ENCODE measurements at places on chromosomes 3 and 15. TPM values are rescaled to one million over a fixed set of nuclear protein-coding genes. Genes with fewer than 3 reads are reported as not detected.

GRCh38 chr3:144221761-144222160 lies 250.1 kb downstream of the DIPK2A start:
- no peak for DNase-seq

DNA sequence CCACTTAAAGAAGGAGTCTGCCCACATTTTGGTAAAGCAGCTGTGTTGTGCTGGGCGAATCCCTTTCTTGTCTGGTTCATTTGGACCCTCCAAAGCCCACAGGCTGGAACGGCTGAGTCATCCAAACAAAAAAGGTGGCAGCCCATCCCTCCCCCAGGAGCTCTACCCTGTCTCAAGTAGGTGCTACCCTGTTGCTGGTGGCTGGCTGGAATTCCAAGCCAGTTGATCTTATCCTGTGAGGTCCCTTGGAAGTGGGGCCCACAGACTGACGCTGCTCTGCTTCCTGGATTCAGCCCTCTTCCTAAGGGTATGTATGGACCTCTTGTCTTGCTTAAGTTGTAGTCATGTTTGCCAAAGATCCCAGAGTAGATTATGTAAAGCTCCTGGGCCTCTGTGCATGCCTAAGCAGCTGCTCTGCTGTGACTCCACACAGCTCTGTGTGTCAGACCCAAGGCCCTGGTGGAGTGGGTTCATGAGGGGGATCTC lies 44.5 kb downstream of the CCR1 start:
- no peak for DNase-seq

GRCh38 chr3:19147905-19148767 lies at the start of gene KCNH8:
TSS of gene KCNH8 (plus strand) at chr3:19148510. CDS start at chr3:19148720, 210 bp downstream.
- no peak for DNase-seq

DNA sequence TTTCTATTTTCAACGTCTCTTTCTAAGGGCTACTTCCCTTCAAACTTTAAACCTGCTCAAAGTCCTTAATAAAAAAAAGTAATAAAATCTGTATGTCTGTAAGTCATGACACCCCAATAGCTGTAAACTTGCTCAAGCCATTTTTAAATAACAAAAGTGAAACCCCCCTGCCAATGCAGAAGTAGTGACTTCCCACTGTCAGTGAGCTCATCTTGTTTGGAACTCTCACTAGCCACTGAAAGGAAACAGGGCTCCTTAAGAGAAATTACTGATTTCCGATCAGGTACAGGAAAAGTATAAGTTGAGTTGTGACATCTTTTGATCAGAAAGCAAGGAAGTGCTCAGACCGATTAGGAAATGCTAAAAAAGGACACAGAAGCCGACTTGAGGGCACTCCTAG lies 27.6 kb upstream of the GPR171 start:
- DNase-seq: no peak

GPR87 gene
- total RNA-seq: 3.3 TPM

GRCh38 chr3:45936261-45936660 lies 7.0 kb upstream of the CXCR6 start:
- no peak for DNase-seq

DNA sequence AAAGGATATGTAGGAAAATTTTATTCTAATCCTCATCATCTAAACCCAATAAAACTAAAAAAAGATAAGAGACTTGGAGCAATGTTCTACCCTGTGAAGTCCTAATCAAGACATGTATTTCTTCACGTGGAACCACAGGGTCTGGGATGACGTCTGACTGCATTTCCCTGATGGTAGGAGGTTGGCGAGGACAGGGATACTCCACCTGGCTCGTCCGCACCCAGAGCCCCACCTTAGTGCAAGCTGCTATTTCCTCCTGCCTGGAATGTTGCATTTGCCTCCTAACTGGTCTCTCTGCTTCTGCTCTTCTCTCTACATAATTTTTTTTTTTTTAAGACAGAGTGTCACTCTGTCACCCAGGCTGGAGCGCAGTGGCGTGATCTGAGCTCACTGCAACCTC lies 57.7 kb upstream of the RASGRP1 start:
- no peak for DNase-seq

DNA sequence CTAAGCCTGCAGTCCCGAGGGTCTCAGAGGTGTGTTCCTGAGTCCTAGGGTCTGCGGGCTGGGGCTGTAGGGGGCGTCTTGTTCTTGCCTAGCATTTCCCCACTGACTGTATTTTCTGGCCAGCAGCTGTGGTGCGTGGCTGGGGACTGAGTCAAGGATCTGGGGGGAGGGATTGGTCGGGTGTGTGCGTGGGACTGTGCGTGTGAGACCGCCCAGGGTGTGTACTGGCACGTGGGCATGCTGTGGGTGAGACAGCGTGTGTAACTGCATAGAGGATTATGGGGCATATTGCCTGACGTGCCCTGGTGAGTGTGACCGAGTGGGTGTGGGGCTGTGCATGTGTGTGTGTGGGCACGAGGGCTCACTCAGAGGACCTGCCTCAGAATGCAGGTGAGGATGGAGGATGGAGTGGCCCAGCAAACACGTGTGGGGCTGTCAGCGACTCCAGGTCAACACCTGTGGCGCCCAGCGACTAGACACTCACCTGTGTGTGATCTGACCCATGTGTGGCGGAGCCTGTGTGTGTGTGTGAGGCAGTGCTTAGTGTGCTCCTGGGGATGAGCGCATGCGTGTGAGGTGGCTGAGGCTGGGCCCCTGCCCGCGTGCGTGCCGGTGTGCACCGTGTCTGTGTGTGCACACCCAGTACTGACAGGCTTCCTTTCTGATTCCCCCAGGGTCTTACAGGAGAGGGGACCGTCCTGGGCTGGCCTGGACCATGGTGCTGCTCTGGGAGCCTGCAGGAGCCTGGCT lies 20.9 kb downstream of the FBLN2 start:
- DNase-seq: no peak

GRCh38 chr3:17456046-17456445 lies 286.4 kb downstream of the TBC1D5 start:
- DNase-seq: no peak

KBTBD13 gene
- not detected for total RNA-seq

CCDC191 gene
- 0.53 TPM for total RNA-seq

CAMK1 gene
- 15.7 TPM for total RNA-seq

- no peak for DNase-seq
Observed at GRCh38 chr3:42884324-42884723, 8.6 kb upstream of the CYP8B1 start.

GRCh38 chr15:34609102-34610057 lies 25.9 kb upstream of the GOLGA8B start:
- no peak for DNase-seq

DNA sequence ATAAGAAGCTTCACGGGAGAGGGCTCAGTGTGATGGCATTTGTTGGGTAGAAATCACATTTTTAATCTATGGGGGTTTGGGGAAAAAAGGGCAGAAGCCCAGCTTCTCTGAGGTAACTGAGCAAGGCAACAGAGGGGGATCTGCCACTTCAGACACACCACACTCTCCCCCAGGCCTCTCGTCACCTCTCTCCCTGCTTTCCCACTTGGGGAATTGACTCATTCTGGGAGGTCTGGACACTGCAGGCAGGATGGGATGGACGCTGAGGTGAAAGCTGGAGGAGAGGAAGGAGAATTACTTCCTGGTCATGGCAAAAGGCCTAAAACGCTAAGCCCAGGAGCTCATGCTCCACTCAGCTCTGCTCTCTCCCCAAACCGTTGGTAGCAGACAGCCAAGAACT lies 33.2 kb downstream of the MYO5C start:
- no peak for DNase-seq

GRCh38 chr15:89486726-89487050 lies 9.7 kb downstream of the RHCG start:
- DNase-seq: peak; percentile 24

- no peak for DNase-seq
Observed at GRCh38 chr3:135803028-135803692, 162.4 kb upstream of the PPP2R3A start.

- DNase-seq: peak; percentile 34
Observed at GRCh38 chr3:50194903-50195500, 3.6 kb downstream of the GNAT1 start.

DNA sequence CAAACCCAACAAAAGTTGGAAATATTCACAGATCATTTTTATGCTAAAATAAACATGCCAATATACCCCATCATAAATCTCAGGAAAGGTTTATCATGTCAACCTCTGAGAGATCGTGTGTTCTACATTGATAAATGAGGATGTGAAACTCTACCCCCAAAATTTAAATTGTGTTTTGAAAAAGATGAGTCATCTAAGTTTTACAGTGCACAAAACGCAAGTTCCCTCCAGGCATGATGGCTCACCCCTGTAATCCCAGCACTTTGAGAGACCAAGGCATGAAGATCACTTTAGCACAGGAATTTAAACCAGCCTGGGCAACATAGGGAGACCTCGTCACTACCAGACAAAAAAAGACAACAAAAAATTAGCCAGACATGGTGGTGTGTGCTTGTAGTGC lies 1487.0 kb upstream of the GBE1 start:
- no peak for DNase-seq

KCNMB2 gene
- not detected for total RNA-seq

XIRP1 gene
- total RNA-seq: 13.1 TPM

MAP6D1 gene
- total RNA-seq: 1.4 TPM

GRCh38 chr15:30984542-30984941 lies 6.9 kb downstream of the MTMR10 start:
- no peak for DNase-seq

B3GNT5 gene
- 66.6 TPM for total RNA-seq

GRCh38 chr3:128267541-128267940 lies 114.3 kb downstream of the EEFSEC start:
- DNase-seq: no peak

DNA sequence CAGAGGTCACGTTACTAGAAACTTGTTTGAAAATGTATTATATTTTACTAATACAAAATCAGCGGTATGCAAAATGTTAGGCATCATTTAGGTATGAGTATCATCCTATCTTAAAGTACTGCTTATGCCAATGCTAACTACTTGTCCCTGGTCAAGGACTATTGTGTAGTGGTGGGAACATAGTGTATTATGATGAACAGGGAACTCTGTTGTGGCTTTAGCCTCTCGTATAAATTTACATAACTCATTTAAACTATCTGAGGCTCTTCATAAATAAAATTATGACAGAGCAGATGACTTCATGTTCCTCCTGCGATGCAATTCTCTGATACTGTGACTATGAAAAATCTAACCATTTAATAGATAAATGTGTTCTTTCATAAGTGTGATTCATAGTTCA lies 451.9 kb downstream of the NLGN1 start:
- no peak for DNase-seq

DNA sequence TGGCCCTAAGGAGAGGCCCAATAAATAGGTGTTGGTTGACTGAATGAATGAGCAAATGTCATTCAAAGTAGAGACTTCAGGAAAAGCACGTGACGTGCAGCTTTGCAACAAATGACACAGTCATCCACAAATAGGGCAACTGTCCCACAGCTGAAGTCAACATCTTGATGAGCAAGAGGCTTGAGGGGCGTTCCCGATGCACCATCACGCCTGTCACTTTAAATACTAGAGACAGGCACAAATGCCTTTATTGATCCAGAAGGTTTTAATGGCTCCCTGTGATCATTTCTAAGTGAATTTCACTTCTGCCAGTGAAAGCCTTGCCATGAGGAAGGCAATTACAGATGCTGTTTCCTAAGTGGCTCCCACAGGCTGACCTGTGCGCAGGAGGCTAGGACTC lies 43.6 kb downstream of the ABTB1 start:
- DNase-seq: no peak

- DNase-seq: no peak
Observed at GRCh38 chr3:136957751-136958288, at the start of gene IL20RB. TSS of gene IL20RB (plus strand) at chr3:136957983. CDS start at chr3:136958114, 131 bp downstream.

RMDN3 gene
- total RNA-seq: 63.7 TPM

DNA sequence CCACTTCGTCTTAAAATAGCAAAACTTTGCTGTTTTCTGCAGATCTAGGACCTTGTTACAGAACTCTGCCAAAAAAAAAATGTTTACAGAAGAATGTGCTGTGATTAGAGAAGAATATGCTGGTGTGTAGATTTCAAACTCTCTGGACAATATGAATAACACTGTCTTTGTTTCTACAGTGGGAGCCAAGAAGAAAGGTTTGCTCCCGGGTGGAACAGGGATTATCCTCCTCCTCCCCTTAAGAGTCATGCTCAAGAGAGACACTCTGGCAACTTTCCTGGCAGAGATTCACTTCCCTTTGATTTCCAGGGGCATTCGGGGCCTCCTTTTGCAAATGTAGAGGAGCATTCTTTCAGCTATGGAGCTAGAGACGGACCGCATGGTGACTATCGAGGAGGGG lies 27.3 kb downstream of the RBM6 start:
- DNase-seq: no peak

DNA sequence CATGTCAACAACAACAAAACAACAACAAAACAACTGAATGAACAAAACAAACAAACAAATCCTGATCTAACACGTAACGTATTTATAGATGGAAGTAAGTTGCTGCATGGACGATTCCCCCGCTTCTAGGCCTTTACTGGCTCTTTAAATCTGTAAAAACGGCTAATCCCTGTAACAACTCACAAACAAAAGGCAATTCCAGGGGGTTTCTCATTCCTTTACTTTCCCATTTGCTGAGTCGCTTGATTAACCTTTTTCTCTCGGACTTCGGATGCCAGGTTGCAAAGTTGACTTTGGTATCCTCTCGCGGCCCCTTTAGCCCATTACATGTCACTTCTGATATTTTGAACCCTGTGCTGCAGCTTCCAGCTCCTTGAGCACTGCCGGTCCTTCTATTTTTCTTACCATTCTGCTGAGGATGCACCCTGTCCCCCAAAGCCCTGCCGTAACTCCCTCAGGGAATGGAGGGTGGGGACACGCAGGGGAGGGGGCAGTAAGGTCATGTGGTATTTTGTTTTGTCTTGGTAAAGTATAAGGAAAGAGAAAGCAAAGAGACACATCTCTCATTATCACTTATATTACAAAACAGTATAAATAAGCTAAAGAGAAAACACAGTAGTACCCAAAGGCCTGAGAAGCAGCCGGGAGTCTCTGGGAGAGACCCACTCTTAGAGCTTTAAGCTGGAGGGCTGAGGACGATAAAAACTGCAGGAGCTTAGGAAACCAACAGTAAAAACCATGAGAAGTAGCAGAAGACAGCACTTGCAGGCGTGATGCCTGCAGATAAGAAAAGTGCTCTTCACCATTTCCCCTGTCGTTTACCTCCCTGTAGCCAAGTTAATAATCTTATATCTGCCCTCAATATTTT lies 457.8 kb upstream of the ZNF717 start:
- no peak for DNase-seq

DNA sequence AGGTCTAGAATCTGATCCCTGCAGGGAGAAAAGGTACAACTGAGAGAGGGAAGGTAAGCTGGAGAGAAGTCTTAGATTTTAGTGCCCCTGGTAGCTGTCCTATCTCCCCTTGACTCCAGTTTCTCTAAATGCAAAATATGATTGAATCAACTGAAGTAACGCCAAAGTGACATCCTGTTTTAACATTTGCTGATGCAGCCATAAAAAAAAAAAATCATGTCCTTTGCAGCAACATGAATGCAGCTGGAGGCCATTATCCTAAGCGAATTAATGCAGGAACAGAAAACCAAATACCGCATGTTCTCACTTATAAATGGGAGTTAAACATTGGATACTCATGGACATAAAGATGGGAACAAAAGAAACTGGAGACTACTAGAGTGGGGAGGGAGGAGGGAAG lies 42.4 kb upstream of the LCTL start:
- DNase-seq: no peak

Data from activated T-cell treated with anti-CD3 and anti-CD28 coated beads, Interleukin-2, amount 50 U/mL, for 4 hours (primary cell).